ENCODE measurements at places on chromosomes 5 and 9.

- no peak for DNase-seq
Measured at GRCh38 chr9:31908158-31908890, 476.1 kb upstream of the ACO1 start.

DNA sequence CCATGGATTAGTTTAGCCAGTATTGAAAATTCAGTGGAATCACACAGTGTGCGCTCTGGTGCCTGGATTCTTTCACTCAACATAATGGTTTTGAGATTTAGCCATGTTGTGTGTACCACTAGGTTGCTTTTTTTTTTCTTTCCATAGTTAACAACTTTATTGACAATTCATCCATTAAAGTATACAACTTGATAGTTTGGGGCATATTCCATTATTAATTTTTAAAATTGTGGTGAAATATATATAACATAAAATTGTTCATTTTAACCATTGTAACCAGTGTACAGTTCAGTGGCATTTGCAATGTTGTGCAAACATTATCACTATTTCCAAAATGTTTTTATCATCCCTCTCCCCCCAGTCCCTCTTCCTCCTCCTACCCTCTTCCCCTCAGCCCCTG is 35.2 kb downstream of the ANKRD33B start:
- DNase-seq: no peak

DNA sequence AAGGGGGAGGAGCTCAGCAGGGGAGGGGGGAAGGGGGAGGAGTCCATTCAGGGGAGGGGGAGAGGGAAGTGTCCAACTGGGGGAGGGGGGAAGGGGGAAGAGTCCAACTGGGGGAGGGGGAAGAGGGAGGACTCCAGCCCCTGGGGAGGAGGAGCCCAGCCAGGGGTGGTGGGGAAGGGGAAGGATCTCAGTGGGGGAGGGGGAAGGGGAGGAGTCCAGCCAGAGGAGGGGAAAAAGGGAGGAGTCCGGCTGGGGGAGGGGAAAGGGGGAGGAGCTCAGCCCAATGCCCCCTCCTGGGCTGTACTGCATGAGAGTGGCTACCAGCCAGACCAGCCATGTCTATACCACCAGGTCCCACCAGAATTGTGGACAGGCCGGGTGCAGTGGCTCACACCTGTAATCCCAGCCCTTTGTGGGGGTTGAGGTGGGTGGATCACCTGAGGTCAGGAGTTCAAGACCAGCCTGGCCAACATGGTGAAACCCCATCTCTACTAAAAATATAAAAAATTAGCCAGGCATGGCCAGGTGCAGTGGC is 30.6 kb upstream of the ADAMTS2 start:
- no peak for DNase-seq

- peak; percentile 56 for DNase-seq
Measured at GRCh38 chr5:128213340-128213739, 129.8 kb downstream of the SLC12A2 start.

DNA sequence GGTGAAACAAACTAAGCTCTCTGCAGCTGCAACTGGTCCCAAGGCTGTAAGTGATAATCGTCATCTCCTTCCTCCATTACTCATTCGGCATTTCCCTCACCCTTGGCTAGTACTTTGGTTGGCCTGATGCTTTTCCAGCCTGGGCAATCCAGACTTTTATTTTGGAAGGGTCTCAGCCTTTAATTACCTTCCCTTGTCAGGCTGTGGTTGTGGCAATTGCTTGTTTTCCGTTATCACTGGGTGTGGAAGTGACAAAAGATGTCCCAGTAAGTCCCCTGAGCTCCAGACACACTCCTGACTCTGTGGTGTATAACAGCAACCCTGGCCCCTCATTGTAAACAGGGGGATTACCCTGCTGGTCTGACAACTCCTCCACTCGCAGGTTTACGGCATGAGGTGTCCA is 6.3 kb upstream of the FAF2 start:
- DNase-seq: peak; percentile 39

GRCh38 chr9:109745335-109746283 is 34.4 kb upstream of the PALM2AKAP2 start:
- DNase-seq: no peak

- DNase-seq: no peak
Measured at GRCh38 chr9:614431-614830, 227.1 kb upstream of the DMRT1 start.

- no peak for DNase-seq
Measured at GRCh38 chr9:68895741-68896478, 118.0 kb downstream of the PRKACG start.

DNA sequence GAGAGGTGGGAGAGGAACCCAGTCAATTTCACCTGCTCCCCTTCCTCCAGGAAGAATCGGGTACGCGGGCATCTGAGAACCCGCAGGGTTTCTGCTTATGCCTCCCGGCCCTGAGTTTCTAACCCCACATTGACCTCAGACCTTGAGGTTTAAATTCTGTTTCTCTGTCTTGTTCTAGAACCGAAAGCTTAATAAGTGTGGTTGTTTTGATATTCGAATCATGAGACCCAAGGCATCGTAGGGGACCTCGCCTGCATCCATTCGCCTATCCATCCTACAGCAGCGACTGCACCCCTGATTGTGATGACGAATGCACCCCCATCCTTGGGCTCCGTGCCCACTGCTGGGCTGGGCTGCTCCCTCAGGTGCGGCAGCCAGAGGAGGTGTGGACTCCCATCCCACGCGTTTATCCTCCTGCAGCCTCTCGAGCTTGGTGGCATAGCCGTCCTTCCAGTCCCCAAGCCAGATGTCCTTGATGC is 80.8 kb upstream of the IER5L start:
- no peak for DNase-seq

DNA sequence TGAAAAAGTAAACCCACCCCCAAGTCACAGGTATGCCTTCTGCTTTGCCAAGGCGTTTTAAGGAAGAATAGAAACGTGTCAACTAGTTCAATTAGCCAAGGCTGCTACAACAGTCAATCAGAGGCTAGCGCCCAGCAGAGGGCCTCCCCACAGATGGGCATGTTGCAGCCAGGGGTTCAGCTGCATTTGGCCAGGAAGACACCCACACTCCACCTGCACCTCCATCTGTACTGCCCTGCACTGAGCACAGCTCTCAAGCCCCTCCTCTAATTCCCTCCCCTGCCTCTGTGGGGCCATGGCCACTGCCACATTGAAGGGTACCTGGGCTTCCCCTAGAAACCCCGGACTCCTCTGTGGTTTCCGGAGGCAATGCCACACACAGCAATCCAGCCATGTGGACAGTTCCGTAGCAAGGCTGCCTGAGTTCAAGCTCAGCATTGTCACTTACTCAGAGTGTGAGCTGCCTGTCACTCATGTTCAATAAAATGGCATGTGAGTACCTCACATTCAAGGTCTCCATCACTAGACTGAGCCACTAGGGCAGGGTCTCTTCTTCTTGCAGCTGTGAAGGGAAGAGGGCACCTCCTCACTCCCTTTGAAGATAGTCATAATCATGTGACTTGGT is 248.4 kb downstream of the IRX2 start:
- no peak for DNase-seq

- peak; percentile 77 for DNase-seq
Measured at GRCh38 chr5:135546101-135546500, 10.3 kb upstream of the NEUROG1 start.

DNA sequence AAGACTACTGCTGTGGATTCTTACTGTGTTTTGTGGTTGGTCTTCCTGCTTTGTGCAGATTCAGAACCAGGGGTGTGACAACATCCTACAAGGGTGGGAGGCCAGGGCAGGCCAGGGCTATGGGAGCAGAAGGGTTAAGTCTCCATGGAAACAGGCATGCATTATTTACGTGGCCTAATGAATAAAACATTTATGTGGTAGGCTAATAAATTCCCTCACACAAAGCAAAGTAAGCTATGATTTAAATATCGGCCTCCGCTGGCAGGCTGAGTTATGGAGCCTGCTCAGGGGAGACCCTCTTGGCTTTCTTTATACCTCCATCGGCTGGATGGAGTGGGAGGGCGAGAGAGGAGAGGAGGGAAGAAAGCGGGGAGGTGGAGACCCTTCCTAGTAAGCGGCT is 230.3 kb upstream of the MVB12B start:
- DNase-seq: no peak
